ENCODE measurements at places on chromosomes 3 and 15. TPM values are rescaled to one million over a fixed set of nuclear protein-coding genes. Genes with fewer than 3 reads are reported as not detected.

DNA sequence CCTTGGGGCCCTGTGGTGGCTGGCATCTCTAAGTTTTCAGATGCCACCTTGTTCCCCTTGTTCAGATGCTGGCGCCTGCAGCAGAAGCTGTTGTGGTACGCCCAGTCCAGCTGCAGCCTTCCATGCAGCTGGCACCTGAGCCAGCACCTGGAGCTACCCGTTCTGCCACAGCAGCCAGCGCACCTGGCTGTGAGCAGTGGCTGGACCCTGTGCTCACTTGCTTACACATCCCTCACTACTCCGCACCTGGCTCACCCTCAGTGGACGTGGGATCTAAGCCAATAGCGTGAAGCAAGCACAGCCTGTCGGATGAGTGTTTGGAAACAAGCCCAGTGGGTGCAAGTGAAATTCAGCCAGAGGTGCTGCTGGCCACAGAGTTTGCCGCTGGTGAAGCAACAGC lies 607.5 kb upstream of the BCHE start:
- no peak for DNase-seq

DNA sequence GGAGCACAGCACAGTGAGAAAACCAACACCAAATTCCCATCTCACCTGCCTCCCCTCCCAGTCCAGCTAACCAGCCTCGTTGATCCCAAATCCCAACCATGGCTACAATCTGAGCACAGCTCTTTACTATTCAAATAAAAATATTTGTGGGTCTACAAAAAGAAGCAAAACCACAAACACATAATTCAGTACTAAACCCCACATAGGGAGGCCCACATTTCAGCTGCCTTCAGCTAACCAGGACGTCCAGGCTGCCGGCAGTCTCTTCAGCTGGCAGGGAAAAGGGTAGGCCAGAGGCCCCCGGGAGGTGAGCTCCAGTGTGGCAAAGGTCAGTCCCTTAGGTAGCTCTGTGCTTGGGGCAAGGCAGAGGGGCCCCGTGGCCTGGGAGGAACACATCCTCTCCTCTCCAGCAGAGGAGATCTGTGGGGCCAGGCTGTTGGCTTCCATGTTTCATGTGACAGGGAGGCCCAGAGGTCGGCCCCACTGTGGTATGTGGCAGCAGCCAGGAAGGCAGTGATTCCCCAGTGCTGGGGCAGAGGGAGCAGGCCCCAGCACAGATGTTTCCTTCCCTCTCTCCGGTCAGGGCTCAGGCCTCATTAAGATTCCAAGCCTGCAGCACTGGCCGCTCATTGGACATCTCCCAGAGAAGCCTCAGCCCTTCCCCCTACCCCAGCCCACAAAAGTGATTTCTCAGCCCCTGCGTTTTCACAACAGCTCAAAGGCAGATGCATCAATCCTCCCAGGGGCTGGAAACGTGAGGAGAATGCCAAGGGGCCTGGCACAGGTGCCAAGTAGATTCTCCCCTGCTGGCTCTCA lies 381.4 kb downstream of the NTRK3 start:
- no peak for DNase-seq

DNA sequence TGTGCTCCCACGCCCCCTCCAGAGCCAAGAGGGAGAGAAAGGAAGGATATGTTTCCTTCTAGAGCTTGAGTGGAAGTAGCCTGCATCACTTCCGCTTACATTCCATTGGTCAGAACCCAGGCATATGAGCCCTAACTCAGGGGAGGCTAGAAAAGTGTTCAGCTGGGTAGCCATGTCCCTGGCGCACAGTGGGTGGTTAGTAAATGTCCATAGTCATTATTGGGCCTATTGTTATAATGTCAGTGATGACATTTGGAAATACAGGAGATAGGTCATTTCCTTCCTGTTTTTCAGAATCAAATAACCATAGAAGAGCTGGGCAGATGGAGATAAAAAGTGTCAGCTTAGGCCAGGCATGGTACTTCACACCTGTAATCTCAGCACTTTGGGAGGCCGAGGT lies 27.3 kb downstream of the CD276 start:
- DNase-seq: no peak

- no peak for DNase-seq
Measured at GRCh38 chr3:177440456-177441104, 243.3 kb upstream of the TBL1XR1 start.

DNA sequence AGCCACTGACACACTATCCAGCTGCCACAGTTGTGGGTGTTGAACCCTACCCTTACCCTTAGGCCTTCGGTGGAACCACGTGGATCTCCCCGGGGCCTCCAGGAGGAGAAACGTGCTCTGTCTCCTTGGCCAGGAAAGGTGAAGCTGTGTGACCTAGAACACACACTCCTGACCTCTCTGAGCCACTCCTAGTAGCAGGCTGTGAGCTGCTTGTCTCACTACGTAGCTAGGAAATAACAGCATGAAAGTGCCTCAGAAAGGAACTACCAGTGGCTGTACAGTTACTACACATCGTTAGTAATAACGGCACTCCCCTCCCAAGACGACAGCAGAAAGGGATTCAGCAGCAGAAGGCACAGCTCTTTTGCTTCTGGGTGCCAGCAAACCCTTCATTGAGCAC lies 36.2 kb upstream of the SLC6A6 start:
- DNase-seq: no peak

- no peak for DNase-seq
Measured at GRCh38 chr3:71492974-71493771, 90.4 kb downstream of the FOXP1 start.

DNA sequence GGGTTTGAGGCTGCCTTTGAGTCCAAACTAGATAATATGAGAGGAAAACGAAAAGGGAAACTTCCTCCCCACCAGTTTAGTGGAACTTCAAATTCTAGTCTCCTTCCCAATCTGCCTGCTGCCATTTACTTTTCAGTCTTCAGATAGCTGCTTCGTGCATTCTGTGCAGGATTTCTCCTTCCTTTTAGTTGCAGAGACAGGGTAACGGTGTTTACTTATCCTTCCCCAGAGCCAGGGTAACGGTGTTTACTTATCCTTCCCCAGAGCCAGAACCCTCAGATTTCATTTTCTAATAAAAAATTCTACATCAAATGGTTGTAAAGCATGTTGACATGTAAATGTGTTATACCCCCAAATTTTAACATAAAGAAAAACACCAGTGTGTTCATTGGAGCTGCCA lies 282.6 kb downstream of the VPS13C start:
- DNase-seq: no peak

DNA sequence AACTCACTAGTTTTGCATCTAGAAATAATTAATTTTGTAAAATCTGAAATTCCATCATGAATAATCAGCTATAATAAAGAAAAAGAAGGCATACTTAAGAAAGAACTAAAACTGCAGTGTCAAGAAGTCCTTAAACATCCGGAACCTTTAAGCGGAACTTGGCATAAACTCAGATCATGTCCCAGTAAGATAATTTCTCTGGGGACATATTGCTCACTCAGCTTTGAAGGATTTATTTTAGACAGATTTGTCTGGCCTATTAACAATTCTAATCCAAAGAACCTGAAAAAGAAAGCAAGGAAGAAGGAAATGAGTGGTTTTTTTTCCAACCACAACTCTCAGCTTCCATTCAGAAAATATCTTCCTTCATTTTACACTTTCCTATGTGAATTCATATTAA lies 850.3 kb downstream of the ROBO1 start:
- no peak for DNase-seq

DNA sequence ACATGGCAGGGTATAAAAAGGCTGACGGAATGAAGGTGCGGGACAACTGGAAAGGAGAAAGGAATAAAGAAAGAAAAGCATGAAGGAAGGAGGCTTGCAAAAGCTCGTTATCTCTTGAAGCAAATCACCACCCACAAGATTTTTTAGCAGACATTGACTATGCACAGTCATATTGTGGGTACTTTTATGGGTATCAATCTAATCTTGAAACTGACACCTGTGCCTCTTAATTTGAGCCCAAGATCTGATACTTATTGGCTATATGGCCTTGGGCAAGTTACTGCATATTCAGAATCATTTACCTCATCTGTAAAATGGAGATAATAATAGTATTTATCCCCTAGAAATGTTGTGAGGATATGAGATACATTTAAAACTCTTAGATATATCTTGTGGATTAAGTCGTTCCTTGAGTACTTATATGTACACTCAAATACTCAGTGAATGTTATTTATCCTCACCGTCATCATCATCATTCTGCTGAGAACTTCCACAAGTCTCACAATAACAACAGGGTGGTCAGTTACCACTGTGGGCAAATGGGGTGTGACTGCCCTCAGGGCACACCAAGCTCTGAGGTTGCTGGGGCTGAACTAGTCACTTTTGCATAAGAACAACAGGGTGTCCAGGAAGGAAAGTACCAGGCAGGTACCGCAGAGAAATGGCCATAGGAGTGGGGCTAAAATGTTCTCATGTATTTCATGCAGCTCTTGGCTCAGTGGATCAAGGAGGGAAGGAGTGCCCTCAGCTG lies 266.1 kb downstream of the SLC9A9 start:
- no peak for DNase-seq

- DNase-seq: no peak
Measured at GRCh38 chr15:40999190-40999589, 45.9 kb downstream of the CHAC1 start.

- no peak for DNase-seq
Measured at GRCh38 chr3:146246526-146246925, 4.4 kb downstream of the PLSCR4 start.

GRCh38 chr15:52326756-52327155 lies 31.2 kb upstream of the MYO5C start:
- no peak for DNase-seq

DNA sequence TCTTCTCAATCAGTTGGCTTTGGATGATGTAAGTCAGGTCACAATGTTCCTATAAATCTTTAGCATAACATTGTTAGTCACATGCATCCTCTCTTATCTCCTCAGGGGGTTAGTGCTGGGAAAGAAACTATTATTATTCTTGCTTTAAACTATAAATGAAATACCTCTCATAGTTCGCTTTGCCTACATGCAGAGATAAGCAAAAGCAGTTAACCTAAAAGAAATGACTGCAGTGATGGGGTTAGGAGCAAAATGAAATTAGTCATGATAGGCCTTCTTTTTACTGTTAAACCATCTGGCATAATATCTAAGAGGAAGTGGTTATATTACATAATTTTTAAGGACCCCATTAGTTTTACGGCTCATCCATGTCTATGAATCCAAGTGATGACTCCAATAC lies 91.7 kb upstream of the IGSF10 start:
- no peak for DNase-seq

DNA sequence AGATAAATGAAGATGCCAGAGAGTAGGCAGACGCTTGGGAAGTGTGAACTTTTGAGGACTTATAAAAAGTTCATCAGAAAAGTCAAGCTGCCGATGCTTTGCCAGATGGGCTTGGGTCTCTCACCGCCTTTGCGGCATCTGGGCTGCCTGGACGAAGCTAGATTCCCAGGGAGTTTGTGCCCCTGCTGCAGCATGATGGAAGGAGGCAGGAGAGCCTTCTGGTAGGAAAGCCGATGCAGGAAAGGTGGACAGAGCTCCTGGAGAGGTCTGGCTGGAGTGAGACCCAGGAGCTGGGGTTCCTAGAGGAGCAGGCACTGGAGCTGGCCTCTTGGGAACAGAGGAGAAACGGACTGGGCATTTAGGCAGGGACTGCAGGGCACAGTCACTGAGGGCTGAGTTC lies 51.9 kb upstream of the ATP2B2 start:
- DNase-seq: no peak

GRCh38 chr3:65888980-65889706 lies 149.6 kb downstream of the MAGI1 start:
- DNase-seq: no peak

DNA sequence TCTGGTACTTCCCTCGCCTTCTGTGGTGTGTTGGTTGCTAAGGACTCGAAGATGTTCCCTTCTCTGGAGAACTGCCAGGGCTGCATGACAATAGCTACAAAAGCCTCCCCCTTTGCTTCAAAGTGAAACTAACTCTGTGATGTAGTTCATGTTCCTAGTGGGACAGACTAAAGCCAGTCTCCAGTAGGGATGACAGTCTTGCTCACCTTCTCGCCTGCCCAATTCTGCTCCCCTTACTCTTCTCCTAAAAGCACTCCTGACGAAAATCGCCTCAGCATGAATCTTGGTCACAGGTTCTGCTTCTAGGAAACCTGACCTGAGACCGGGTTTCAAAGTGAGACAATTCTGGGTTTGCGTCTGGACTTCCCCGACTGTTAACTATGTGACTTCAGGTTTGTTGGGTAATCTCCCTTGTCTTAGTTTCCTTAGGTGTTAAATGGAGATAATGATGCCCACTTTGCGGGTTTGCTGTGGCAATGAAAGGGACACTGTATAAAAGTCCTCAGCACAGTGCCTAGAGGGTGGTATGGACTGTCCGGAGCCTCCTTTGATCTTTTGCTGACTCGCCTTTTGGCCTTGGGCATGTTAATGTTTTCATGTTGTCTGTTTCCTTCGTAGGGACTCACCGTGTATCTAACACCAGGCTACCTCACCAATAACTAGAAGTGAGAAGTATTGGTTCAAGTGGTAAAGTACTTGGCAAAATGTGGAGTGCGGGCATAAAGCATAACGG lies 24.9 kb upstream of the THRB start:
- no peak for DNase-seq

- no peak for DNase-seq
Measured at GRCh38 chr3:59440285-59441028, 390.6 kb upstream of the CFAP20DC start.

GRCh38 chr3:191470545-191470944 lies 9.6 kb downstream of the PYDC2 start:
- no peak for DNase-seq

DNA sequence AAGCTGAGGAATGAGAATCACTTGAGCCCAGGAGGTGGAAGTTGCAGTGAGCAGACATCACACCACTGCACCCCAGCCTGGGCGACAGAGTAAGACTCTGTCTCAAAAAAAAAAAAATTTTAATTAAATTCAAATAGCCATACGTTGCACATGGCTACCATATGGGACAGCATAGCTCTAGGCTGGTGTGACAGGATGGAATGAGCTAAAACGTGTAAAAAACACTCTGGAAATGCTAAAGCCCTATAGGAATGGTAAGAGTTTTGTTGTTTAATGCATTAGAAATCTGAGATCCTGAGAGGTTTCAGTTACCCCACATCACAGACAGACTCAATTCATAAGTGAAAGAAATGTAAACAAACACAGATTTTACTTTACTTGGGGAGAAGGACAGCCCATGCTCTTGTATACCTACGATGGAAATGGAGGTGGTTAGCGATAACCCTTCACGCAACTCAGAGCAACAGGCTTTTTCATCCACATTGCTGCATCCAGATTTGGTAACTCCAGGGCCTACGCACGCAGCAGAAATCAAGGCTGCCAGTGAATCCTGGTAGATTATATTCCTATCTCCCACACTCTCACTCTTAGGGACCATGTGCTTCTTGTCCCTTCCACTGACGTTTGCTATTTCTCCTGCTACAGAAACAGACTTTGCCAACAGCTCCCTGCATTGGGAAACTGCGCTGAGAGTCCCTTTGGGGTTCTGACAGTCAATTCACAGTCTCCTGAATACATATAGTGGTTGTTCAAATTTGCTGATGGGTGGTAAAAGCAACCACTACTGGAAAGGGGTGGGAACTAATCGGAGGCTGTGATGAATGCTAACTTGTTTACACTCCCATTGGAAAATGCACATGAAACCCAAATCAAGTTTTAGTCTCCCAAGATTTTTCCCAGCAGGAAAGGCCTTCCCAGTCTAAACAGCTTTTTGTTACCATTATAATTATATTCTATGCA lies 3.1 kb downstream of the SH3BP5 start:
- DNase-seq: no peak

The MKRN2 gene
- total RNA-seq: 20.3 TPM

The REC114 gene
- not detected for total RNA-seq

The RPL22L1 gene
- 103 TPM for total RNA-seq

The TCTA gene
- total RNA-seq: 33.6 TPM

The GRK7 gene
- total RNA-seq: not detected

The LSMEM2 gene
- 0.32 TPM for total RNA-seq

Measured in Calu3 (cell line).